ENCODE measurements at places on chromosomes 1 and 21. TPM values are rescaled to one million over a fixed set of nuclear protein-coding genes. Genes with fewer than 3 reads are reported as not detected.

Gene CCDC181
- 1.2 TPM for total RNA-seq

DNA sequence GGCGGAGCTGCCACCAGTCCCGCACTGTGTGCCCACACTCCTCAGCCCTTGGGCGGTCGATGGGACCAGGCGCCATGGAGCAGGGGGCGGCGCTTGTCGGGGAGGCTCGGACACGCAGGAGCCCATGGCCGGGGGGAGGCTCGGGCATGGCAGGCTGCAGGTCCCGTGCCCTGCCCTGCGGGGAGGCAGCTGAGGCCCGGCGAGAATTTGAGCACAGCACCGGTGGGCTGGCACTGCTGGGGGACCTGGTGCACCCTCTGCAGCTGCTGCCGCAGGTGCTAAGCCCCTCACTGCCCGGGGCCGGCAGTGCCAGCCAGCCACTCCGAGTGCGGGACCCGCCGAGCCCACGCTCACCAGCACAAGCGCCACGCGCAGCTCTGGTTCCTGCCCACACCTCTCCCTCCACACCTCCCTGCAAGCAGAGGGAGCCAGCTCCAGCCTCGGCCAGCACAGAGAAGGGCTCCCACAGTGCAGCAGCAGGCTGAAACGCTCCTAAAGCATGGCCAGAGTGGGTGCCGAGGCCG lies 267.7 kb downstream of the RYR2 start:
- H3K4me3 ChIP-seq: no peak overlapping the region
- no peak overlapping the region for H3K27ac ChIP-seq
- no peaks in the 10 kb centered on the region for H3K27me3 ChIP-seq
- no peak for DNase-seq

- no peaks in the 10 kb centered on the region for H3K36me3 ChIP-seq
- H3K4me1 ChIP-seq: peaks cover 19% of the 10 kb centered on the region
- no peak overlapping the region for H3K4me3 ChIP-seq
Measured at GRCh38 chr1:55670331-55671082, 455.3 kb upstream of the USP24 start.

Gene LAMB3
- total RNA-seq: 0.16 TPM

DNA sequence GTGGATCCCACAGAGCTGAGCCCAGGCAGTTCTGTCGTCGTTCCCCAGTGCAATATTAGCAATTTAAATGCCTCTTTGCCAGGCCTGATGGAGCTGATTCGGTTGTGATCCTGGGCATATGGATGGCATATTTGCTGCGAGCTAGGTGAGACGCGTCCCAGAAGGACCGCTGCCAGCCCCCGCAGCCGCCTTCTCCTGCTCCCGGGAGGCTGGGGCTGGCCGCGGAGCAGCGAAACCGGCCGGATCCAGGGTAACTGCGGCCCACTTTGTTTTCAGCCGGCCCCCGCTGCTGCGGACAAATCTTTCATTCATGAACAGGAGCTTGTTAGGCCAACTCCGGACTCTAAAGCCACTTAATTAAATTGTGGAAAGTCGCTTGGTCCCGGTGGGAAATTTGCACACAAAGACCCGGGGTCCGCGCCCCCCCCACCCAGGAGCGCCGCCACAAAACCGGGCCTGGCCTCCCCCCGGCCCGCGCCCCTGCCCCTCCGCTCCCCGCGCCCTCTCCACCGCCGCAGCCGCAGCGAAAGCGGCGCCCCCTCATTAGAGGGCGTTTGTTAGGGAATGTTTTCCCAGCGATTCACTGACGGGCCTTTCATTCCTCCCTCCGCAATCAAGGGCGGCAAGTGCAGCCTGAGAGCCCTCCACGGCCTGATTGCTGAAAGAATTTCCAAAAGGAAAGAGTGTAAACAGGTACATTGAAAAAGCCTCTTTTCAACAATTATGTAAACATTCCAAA lies 383.3 kb downstream of the RRAGC start:
- no peak overlapping the region for H3K27ac ChIP-seq
- peak overlapping the region; percentile 36 for H3K4me3 ChIP-seq
- H3K36me3 ChIP-seq: no peaks in the 10 kb centered on the region
- H3K4me1 ChIP-seq: peaks cover 8% of the 10 kb centered on the region
- H3K27me3 ChIP-seq: peaks cover 6% of the 10 kb centered on the region

Gene SPRR3
- not detected for total RNA-seq

GRCh38 chr1:16145030-16145661 lies 10.7 kb downstream of the EPHA2 start:
- H3K4me1 ChIP-seq: peaks cover 50% of the 10 kb centered on the region
- H3K4me3 ChIP-seq: peak overlapping the region; percentile 48
- no peaks in the 10 kb centered on the region for H3K27me3 ChIP-seq
- peaks cover 3% of the 10 kb centered on the region for H3K36me3 ChIP-seq

Gene C1orf226
- total RNA-seq: 8.2 TPM

GRCh38 chr1:109556563-109556962 lies 8.1 kb downstream of the GNAI3 start:
- H3K36me3 ChIP-seq: no peaks in the 10 kb centered on the region
- DNase-seq: no peak
- H3K4me1 ChIP-seq: peaks cover 6% of the 10 kb centered on the region
